ENCODE measurements at places on chromosomes 2 and 18.
A peak's percentile ranks its signal among the peaks of the same experiment; 100 is the strongest.

DNA sequence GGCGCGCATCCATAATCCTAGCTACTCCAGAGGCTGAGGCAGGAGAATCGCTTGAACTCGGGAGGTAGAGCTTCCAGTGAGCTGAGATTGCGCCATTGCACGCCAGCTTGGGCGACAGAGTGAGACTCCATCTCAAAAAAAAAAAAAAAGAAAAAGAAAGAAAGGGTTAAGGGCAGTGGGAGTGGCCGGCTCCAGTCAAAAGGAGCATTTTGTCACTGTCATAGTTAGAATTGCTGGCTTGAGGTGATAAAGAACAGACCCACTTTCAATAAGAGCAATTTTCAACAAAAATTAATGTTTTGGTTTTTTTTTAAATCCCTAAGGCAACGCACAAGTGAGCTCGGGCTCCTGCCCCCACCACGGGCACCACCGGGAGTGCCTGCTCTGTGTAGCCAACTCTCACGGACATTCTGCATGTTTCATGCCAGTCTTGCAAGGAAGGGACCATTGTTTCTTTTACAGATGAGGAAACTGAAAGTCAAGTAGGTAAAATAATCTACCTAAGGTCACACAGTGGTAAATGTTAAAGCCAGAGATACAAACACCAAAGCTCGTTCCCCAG, 8.5 kb downstream of the CIB4 start:
- no peak for DNase-seq

- DNase-seq: no peak
These were observed 46.7 kb downstream of the KIDINS220 start for GRCh38 chr2:8790739-8791162.

DNA sequence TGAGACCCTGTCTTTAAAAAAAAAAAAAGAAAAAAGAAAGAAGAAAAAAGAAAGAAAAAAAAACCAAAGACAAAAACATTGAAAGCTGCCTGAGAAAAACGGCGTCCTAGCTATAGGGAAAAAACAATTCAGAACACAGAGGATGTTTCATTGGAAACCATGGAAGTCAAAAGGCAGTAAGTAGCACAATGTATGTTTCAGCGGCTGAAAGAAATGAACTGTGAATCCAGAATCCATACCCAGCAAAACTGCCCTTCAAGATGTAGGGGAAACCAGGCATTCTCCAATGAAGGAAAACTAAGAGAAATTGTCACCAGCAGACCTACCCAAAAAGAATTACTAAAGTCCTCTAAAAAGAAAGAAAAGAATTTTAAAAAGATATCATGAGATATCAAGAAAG, 27.6 kb downstream of the EVA1A start:
- no peak for DNase-seq

DNA sequence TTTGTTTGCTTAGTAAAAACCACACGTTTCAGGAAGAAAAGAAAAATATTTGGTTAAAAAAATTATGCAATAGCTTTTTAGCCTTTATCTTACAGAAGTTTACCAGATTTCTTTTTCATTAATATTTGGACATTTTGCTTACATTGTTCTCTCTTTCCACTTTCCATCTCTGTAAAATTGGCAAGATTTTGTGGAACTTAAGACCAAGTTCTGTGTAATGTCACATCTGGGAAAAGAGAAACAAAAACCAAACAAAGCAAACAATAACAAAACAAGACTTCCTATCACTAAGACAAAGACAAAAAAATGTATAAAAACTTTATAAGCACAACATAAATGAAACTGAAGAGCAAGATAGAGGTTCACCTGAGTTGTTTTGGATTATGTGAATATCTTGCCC, 1392.1 kb upstream of the CELF4 start:
- no peak for DNase-seq

- DNase-seq: no peak
These were observed 5.5 kb downstream of the CCDC102B start for GRCh38 chr18:68803356-68803755.

- peak; percentile 42 for DNase-seq
These were observed 36.3 kb downstream of the RTN4 start for GRCh38 chr2:55013936-55014335.

- DNase-seq: no peak
These were observed 58.4 kb downstream of the SAP130 start for GRCh38 chr2:127969446-127969845.

GRCh38 chr2:3010001-3010400, 367.6 kb downstream of the EIPR1 start:
- no peak for DNase-seq

DNA sequence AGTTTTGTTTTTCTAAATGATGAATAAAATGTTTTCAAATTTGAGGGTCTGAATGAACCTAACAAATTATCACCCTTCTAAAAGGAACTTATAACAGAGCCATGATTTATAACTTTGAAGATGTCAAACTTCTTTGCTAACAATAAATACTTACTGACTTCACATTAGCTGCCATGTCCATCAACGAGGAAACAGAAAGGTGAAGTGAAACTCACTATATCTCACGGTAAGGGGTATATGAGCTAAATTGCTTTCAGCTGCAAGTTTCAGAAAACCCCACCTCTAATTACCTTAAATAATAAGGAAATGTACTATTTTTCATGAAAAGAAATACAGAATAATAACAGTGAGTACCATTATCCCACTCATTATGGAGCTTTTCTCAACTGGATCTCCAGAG, 350.8 kb upstream of the NT5C1B start:
- DNase-seq: no peak

DNA sequence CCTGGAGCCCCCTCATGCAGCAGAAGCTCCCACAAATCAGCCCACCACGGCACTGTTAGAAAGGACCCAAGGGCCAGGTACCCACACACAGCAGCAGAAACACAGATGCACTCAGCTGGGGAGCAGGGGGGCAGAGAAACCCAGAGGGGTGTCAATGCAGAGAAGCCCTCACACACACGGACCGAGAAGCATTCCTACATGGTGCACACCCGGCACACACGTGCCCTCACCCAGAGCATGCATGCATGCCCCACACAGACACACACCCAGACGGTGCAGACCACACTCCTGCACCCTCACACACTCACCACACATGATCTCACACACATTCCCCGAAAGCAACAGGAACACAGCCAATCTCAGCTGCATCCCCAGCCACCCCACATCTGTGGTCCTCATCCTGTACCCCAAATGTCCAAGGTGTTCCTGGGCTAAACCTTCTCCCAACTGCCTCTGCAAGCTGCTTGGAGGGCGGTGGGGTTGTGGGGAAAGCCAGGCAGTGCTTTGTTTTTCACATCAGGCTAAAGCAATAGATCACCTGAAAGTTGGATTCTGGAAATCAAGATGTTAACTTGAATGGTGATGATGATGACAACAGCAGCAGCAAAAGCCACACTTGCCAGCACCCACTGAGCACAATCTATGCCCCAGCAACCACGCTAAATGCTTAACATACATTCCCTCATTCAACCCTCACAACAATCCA, 102.3 kb downstream of the ZFP36L2 start:
- no peak for DNase-seq

GRCh38 chr18:59740141-59740540, 42.9 kb upstream of the CCBE1 start:
- DNase-seq: no peak

DNA sequence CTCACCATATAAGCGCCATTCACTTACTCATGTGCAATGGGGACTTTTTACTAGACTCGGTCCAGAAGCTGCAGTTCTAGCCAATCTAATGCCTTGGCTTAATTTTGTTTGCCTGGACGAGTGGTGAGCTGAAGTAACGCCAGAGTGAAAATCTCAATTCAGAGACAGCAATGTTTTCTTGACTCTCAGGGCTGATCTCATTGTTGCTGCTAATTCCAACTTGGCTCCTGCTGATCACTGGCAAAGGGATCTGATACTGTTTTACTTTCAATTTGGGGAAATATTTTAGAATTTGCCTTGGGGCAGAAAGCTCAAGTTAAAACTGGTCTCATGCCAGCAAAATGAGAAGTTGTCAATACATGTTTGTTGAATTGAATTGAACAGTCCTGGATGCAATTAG, 906.6 kb upstream of the CDH2 start:
- DNase-seq: no peak

DNA sequence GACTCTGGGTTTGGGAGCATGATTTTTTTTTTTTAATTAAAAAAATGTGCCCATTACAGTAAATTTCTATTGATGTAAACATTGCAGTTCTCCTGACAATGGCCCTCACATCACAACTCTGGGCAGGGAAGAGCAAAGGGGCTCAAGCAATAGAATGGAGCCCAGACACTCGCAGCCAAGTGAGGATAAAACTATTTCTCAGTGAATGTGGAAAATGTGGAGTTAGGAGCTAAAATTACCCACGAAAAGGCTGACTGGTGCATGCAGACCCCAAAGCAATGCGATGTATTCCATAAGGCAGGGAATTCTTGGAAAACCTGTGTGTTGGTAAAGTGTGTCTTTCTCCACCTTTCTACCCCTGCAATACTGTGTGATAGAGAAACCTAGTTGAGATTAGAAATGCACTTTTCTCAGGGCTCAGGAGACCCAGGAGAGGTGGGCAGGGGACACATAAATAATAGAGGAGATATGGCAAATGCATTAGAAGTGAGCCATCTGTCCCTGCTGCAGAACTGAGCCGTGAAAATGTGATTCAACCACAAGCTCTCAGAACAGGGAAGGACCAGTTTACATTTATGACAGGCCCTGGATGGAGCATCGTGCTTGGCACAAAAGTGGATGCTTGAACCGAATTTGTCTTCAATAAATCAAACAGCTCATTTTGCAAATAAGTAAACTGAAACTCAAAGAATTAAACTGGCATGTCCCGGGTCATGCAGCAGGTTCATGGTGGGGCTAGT, 100.1 kb downstream of the MYCN start:
- no peak for DNase-seq

GRCh38 chr2:236196366-236196765, 28.2 kb upstream of the GBX2 start:
- no peak for DNase-seq

- DNase-seq: peak; percentile 67
These were observed 28.3 kb upstream of the TOGARAM2 start for GRCh38 chr2:28952836-28953211.

GRCh38 chr18:9454061-9454703, 21.1 kb upstream of the RALBP1 start:
- no peak for DNase-seq
